Fibroblast of skin of scalp (primary cell): ENCODE measurements at places on chromosomes 3 and 15.

DNA sequence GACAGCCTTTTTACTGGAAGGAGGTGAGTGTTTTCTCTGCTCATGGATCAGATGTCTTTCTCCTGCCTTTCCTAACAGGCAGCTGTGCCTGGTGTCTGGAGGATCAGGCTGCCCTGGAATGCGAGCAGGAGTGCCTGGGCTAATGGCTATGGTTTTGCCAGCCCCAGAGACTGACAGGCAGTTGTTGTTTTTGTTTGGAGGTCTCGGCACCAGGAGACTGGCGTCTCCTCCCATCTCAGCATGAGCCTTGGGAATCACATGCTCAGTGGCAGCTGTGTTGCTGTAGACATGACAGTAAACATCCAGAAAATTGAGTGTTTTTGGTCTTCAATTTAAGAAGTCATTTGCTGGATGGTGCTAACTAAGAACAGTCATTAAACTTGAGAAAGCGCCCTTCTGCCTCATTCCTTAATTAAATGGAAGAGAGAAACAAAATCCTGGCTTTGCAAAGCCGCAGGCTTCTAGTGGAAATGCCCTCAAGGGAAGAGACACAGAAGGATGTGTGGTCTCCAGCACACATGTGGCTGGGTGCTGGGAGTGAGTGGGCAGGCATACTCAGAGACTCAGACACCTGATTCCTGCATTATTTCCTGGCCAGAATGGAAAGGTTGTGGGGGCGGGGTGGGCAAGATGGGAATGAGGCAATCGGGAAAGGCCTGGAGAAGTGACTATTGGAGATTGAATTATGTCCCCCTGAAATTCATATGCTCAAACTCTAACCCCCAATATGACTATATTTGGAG is 97.0 kb upstream of the NMNAT3 start:
- peak; percentile 49 for DNase-seq

- DNase-seq: no peak
Observed at GRCh38 chr3:24046214-24046613, 101.1 kb downstream of the NR1D2 start.

GRCh38 chr15:50117431-50118027 is 1.5 kb downstream of the ATP8B4 start:
- no peak for DNase-seq

DNA sequence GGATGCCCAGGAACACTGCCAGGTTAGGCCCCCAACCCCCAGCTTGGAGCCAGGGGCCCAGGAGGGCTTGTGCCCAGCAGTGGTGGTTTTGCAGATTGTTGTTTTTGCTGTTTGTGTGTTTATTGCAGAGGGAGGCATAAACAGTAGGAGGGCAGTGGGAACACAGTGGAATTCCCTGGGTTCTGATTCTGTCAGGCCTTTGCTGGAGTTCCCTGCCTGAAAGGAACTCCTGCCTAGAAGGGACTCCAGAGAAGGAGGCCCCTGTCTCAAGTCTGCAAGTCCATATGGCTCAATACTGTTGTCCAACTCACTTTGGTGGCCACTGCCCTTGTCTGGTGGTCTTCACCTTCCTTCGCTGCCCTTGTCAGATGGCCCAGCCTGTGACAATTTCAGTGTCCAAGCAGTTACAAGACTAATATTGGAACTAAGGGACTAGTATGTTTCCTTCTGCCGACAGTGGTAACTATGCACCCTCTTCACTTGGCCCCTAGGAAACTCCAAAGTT is 47.4 kb upstream of the RAB6B start:
- DNase-seq: no peak

DNA sequence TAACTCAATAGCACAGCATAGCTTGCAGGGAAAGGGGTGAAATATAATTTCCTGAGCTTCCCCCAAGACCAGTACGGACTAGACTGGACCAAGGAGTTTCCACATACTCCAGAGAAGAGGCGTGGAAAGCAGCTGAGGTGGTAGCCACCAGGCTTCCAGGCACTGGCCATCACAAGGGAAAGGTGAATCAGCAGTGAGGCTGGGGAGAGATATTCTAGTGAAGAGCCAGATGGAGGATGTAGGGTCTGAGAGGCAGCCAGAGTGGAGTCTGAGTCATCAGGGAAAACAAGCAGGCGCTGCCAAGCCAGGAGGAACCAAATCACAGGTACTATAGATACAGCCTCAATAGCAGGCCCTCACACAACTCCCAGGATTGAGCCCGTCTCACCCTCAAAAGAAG is 9.6 kb upstream of the RASA2 start:
- no peak for DNase-seq
